ENCODE measurements at places on chromosomes 1 and 21.

DNA sequence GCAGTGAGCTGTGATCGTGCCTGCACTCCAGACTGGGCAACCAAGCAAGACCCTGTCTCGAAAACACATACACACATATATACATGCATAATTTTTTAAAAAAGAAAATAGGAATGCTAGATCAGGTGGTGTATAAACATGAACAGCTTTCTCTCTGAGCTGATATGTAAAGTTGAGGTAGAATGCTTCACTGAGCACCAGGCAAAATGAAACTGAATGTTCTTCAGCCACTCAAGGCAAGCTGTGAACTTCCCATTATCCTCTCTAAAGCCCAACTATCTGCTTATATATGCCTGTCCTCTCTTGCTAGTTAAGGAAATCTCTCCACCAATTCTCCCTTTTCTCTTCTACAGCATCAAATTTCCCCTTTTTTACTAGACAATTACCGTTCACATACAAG lies 93.0 kb downstream of the NUF2 start:
- no peak for DNase-seq

DNA sequence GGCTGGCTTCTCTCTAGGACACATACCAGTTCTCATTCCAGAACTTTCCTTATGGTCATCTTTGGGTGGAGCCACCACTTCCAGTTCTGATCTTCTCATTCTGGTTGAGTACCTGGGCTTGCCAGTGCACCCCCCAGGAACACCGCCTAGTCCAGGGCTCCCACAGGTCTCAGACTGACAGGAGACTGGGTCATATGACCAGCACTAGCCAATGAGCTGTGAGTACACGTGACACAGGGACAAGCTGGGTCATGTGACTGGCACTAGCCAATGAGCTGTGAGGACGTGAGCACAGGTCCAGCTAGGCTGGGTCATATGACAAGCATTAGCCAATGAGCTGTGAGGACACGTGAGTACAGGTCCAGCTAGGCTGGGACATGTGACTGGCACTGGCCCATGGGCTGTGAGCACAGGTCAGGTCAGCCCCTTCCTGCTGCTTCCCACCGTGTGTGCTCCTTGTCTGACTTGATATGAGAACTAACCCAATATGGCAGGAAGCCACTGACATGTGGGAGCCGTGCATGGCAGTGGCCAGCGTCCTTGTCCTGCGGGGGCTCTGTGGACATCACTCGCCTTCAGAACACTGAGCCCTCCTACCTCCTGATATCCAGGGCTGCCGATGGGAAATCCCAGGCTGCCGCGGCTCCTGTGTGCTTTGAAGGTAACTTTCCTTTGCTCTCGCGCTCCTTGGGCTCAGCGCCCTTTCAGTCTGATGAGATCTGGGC lies 22.7 kb downstream of the KRTAP10-1 start:
- DNase-seq = no peak

- DNase-seq = no peak
These were observed 45.3 kb upstream of the B3GALNT2 start for GRCh38 chr1:235549351-235550139.

GRCh38 chr1:119112791-119113190 lies 27.7 kb downstream of the WARS2 start:
- no peak for DNase-seq

GRCh38 chr1:171794085-171794484 lies 12.6 kb downstream of the METTL13 start:
- no peak for DNase-seq

GRCh38 chr1:73066866-73067265 lies 784.5 kb upstream of the NEGR1 start:
- no peak for DNase-seq

- DNase-seq = peak; percentile 49
These were observed 33.7 kb upstream of the CCSAP start for GRCh38 chr1:229376521-229376920.

DNA sequence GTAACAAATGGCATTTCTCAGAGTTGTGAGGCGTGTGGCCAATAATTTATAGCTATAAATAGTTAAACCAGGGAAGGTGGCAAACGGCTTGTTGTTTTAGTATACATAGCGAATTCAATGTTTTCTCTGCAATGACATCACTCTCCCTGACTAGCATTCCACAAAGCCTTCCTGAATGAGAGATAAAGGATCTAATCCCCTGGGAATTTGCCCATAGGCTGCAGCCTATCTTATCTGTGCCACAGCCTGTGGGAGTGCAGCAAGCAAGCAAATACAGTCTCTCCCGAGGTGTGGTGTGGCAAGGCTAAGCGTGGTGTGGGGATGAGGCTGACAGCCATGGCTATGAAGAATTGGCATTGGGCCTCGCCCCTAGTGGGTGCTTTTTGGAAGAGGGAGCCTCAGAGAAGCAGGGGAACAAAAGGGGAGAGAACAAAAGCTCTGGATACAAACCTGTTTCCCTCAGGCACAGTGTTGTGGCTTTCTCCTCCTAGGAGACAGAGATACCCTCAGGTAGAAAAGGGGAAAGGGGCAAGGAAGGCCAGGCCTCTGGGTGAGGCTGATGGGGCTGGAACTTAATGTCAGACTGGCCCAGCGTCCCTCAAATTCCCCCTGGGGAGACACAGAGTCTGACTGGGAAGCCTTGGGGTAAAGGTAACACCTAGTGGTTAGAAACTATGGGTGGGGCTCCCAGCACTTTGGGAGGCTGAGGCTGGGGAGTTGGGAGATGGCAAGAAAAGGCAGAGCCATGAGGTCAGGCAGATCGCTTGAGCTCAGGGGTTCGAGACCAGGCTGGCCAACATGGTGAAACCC lies 8.9 kb downstream of the TAGLN2 start:
- DNase-seq = no peak

DNA sequence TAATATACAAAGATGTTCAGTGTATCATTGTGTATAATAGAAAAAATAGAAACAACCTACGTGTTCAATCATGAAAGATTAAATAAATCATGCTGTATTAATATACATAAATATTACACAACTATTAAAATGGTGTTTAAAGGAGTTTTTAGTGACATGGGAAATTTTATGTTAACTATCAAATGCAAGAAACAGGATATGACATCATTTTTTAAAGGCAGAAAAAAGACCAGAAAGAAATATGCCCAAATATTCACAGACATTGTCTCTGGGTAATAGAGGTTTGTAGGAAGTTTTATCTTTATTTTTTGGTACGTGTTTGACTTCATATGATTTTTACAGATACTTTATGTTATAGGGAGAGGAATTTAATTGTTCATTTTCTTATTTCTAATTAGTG lies 34.0 kb downstream of the NPHS2 start:
- no peak for DNase-seq

- no peak for DNase-seq
These were observed 17.6 kb downstream of the ALDH4A1 start for GRCh38 chr1:18884727-18885126.

- no peak for DNase-seq
These were observed 465 bp upstream of the HSPB7 start for GRCh38 chr1:16018308-16018707.

DNA sequence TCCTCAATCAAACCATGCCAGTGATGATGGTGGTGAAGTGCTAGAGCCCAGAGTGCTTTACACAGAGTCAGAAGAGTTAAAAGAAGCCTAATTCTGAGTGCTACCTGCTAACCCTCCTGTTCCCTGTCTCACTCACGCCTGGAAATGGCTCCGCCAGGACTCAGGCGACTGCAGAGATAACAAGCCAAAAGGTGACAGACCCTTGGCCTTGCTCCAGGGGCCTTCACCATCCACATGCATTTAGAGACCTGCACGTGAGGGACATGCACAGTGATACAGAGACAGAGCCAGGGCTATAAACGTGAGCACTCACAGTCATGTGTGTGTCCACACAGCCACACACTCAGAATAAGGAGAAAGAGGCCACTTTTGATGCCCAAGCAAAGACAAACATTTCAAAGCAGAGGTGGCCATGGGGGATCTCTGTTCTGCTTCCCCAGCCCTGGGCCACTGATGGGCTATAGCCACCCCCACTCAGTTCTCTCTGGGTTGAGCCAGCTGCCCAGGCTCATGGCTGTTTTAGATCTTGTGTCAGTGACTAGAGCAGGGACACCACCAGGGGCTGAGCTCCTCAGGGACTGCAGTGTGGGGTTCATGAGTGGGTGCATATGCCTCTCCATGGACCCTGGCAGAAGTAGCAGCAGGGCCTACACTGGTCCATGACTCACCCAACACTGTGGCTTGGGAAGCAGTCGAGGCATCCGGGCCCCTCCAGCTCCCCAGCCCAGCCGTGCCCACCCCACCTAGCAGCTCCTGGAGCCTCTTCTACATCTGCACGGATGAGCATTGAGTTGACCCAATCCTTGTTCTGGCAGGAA lies 117.2 kb downstream of the EPHB2 start:
- DNase-seq = no peak

DNA sequence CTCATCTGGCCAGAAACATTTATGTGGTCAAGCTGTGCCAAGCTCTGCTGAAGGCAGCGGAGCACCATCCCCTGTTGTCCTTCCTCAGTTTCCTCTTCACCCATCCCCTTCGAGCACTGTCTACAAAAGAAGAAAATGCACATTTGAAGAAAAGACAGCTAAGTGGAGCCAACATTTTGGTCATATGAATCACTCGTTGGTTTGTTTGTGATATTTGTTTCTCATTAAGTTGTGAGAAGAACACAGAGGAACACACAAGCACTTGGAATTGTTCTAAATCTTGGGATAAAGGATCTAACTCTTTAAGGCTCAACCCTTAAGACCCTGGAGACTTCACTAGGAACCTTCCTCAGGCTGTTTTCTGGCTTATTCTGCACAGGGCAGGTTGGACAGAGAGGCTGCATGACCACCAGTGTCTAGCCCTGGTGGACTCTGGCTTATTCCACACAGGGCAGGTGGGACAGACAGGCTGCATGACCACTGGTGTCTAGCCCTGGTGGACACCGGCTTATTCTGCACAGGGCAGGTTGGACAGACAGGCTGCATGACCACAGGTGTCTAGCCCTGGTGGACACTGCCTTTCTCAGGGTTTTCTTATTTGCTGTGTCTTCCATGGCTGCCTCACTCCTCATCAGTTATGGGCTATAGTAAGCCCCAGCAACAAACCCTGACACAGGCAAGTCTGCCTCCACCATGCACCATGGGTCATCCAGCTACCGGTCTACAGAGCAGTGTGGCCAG lies 35.3 kb upstream of the COL6A2 start:
- peak; percentile 9 for DNase-seq

GRCh38 chr1:176694713-176695112 lies 231.7 kb downstream of the PAPPA2 start:
- no peak for DNase-seq

DNA sequence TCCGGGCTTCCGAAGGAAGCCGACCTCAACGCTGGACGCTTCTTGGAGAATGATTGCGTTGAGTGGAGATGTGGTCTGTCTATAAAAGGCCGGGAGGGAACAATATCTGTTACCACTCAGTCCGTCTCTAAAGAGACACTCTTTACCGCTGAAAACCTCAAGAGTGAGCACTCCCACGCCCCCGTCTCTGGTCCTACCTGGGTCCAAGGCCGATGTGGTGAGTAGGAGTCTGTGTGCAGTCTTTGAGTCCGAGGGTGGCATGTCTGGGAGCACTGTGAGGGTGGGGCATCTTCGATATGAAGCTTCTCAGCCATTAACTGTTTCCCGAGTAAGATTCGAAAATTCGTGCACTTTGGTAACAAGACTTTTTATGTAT lies 576 bp downstream of the ZFP69 start:
- DNase-seq = no peak

DNA sequence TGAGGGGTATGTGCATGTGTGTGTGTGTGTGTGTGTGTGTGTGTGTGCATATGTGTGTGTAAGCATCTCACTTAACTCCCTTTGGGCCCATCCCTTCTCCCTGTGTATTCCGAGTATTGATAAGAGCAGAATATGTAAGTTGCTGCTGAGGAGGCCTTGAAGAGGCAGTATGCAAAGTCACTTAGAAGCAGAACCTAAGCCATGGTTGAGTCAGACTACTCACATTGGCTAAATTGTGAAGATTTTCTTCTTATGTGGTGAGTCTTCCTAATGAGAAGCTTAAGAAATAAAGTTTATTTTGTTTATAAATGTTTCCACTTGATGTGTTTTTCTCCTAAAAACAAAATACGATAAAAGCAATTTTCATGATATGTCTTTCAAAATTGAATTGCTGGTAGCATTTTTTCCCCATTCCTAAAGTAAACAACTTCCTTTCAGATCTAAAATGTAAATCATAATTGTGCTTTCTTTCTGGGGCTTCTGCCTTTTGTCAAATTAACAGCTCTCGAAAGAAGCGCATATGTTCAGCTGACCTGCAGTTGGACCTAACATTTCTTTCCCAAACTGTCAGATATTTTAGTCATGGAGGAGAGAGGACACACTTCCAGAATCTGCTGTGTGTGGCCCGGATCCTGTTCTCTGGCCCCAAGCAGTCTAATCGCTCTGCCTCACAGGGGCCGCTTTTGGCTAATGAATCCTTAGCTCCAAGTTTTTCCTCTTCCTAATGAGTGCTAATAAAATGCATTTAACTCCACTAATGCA lies 284.0 kb downstream of the DUSP10 start:
- DNase-seq = no peak

DNA sequence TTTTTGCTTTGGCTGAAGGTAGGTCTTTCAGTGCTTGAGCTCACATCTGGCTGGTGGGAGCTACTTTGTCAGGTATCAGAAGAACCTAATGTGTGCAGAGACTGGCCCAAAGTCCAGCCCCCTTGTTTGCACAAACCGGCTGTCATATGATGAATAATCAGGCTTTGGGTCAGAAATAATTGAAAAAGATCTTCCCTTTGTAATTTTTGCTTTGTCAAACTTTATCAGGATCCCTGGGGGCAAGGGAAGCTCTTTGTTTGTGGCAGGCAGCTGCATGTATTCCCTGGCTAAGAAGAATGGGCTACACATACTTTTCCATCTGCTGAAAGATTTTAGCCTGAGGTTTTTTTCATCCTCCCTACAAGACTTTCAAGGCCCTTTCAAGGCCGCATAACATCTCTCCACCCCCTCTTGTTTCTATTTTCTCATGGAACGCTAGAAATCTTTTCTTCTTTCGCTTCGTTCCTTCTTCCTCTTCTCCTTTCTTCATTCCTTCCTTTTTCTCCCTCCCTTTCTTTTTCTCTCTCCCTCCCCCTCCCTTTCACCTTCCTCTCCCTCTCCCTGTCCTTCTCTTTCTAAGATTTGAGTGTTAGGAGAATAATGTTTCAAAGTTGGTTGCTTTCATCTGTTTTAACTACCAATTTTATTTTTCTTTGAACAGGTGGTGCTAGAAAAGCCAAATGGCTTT lies 25.5 kb downstream of the TUFT1 start:
- no peak for DNase-seq
